Central memory CD4-positive, alpha-beta T cell (primary cell): ENCODE measurements at places on chromosomes 2 and 18.

- no peak for DNase-seq
These were observed 8.0 kb downstream of the ZEB2 start for GRCh38 chr2:144511937-144512336.

DNA sequence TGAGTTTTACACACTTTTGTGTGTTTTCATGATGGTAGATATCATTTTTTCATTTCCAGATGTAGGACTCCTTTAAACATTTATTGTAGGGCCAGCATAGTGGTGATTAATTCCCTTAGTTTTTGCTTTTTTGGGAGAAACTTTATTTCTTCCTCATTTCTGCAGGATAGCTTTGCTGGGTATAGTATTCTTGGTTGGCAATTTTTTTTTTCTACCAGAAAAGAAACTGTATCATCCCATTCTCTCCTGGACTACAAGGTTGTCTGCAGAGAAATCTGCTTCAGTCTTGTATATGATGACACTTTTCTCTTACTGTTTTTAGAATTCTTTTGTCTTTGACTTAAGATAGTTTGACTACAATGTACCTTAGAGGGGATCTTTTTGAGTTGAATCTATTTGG lies 37.8 kb upstream of the RHOB start:
- no peak for DNase-seq

DNA sequence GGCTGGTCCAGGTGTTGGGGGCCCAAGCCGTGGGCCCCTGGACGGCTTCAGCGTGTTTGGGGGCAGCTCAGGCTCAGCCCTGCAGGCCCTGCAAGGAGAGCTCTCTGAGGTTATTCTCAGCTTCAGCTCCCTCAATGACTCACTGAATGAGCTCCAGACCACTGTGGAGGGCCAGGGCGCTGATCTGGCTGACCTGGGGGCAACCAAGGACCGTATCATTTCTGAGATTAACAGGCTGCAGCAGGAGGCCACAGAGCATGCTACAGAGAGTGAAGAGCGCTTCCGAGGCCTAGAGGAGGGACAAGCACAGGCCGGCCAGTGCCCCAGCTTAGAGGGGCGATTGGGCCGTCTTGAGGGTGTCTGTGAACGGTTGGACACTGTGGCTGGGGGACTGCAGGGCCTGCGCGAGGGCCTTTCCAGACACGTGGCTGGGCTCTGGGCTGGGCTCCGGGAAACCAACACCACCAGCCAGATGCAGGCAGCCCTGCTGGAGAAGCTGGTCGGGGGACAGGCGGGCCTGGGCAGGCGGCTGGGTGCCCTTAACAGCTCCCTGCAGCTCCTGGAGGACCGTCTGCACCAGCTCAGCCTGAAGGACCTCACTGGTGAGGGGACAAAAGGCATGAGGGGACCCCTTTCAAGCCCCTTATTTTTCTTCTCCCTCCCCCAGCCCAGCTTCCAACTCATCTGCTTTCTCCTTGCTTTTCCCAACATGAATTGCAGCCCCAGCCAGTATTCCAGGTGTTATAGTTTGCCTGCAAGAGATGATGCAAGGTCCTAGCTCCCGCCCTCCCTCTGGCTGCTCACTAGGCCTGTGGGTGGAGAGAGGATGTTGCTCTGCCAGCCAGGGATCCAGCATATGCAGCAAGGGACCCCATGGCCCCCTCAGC lies 2.9 kb upstream of the KHK start:
- DNase-seq, result no peak

GRCh38 chr2:111698743-111699554 lies 185.0 kb downstream of the ANAPC1 start:
- DNase-seq, result peak; percentile 32

DNA sequence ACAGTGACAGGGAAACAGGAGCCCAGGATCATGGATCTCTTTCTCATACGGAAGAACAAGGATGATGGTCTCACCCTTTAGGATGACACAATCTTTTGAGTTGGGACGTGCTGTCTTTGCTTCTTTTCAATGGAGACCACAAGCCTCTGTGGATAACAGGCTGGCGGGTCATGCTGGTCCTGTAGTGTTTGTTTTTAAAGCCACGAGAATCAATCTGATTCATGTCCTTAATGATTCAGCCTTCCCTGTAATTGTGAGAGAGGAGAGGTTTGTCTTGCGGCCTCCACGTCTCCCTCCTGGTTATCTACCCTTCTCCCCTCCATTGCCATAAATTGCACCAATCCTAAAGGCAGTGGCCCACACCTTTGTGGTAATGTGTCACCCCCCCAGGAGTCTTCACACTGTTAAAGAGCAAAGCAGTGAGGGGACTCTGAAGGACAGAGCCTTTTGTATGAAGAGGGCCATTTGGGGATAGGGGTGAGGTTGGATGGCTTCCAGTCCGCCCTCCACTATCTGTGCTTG lies 87.7 kb upstream of the TGFA start:
- DNase-seq, result no peak

DNA sequence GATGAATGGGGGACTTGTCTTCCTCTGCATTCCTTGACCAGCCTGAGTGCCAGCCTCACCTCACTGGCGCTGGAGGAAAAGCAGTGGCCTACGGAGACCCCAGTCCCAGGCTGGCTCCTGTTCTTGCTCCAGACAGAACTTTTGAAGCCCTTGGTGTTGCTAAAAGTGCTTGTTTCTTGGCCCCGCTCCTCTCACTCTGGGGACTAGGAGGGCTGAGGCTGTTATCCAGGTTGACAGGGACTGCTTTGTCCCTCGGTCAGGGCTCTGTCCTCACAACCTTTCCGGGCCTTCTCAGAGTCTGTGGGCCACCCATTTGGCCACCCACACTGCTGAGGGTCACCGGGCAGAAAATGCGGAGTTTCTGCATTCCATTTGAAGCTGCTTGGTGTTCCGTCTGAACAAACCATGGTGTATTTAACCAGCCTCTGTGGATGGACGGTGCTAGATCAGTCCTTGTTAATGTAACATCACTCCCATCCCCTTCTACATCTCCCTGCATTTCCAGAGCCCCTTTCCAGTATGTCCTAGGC lies 25.6 kb downstream of the B3GNT7 start:
- DNase-seq, result no peak

- DNase-seq, result no peak
These were observed 8.0 kb downstream of the ALLC start for GRCh38 chr2:3665886-3666612.

- DNase-seq, result no peak
These were observed 28.2 kb upstream of the LBH start for GRCh38 chr2:30203156-30203555.

- no peak for DNase-seq
These were observed 594 bp downstream of the FAM161A start for GRCh38 chr2:61853086-61853846.

DNA sequence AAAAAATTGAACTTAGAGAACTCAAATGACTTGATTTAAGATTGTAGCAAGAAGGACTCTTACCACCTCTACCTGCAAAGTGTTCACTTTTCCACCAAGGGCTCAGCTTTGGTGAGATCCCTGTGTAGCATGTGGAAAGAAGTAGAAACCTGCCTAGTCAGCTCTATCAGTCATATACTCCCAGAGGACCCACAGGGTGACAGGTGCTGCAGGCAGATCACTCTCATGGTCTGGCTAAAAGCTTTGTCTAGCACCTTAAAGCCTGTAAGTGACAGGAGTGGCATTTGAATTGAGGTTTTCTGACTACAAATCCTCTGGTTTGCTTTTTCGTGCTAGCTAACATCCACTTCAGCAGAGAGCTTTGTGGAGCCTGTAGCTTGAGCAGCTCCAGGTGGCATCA lies 18.7 kb upstream of the NEMP2 start:
- no peak for DNase-seq

DNA sequence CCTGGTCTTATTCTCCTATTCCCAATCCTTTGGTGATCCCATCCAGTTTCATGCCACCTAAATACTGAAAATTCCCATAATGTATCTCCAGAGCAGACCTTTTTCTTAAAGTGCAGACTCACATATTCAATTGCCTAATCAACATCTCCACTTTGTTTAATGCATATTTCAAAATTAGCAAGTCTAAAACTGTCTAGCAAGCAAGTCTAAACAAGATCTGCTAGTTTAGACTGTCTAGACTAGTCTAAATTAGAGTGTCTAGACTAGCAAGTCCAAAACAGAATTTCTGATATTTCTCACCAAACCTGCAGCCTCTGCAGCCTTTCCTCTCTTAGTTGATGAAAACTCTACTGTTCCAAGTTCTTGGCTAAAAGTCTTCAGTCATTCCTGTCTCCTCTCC lies 44.6 kb downstream of the THUMPD2 start:
- DNase-seq, result no peak
